ENCODE measurements at places on chromosomes 7 and 10. TPM values are rescaled to one million over a fixed set of nuclear protein-coding genes. Genes with fewer than 3 reads are reported as not detected.

HDAC9 gene
- total RNA-seq: 17.1 TPM

ZNF503 gene
- 10.4 TPM for total RNA-seq

PILRA gene
- 4.8 TPM for total RNA-seq

SYT15B gene
- total RNA-seq: 0.05 TPM

- no peak for DNase-seq
Measured at GRCh38 chr7:122764020-122764419, 61.3 kb upstream of the RNF148 start.

DNA sequence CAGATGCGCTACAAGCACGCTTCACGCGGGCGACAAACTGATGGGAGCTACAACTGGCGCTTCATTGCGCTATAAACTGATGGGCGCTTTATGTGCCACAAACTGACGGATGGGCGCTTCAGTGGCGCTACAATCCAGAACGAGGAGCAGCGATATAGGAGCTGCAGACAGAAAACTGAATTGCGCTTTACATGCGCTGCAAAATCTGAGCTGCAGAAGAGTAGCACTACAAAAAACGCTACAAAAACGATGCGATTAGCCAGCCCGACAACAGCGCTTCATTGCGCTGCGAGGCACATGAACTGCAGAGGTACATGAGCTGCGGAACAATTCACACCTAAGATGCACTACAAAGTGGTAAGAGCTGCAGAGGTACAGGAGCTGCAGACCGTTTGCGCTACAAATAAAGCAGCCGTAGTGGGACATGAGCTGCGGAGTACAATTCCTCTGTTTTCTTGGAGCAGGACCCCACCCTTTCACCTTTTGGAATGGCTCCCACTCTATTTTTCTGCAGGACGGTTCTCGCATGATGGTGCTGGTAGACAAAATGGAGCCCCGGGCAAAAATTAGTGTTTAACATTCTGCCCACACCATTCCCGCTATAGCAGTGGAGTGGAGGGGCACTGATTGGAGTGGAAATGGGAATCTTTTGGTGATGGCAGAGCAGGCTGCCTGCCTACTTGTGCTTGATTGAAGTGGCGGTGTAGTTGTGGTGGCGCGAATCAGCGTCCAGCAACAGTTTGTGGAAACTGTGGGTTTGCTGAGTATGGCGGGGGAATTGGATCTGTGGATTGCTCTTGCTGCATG lies 1.2 kb upstream of the SGCE start:
- DNase-seq: no peak

GRCh38 chr10:44332465-44332864 lies 52.4 kb downstream of the CXCL12 start:
- no peak for DNase-seq

DNA sequence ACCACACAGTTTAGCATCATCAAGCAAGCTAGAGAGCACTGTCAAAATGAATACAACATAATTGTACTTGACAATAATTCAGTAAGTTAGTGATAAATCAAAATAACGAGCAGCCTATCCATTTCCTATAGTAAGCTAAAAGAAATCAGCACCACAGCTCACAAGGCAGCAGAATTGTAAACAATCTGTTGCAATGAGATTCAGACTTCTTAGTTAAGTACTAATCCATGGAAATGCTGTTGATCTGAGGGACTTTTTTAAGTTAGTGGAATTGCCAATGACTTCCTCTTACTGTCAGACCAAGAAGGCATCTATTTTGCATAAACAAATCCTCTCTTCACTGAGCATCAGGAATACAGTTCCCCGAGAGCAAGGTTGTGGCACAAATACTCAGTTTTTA lies 136.6 kb upstream of the CCDC6 start:
- DNase-seq: no peak

- no peak for DNase-seq
Measured at GRCh38 chr7:158396301-158396905, 191.2 kb downstream of the PTPRN2 start.

- DNase-seq: no peak
Measured at GRCh38 chr7:77409739-77410547, 6.2 kb downstream of the GSAP start.

- no peak for DNase-seq
Measured at GRCh38 chr10:2716596-2716995, 350.8 kb upstream of the PFKP start.

DNA sequence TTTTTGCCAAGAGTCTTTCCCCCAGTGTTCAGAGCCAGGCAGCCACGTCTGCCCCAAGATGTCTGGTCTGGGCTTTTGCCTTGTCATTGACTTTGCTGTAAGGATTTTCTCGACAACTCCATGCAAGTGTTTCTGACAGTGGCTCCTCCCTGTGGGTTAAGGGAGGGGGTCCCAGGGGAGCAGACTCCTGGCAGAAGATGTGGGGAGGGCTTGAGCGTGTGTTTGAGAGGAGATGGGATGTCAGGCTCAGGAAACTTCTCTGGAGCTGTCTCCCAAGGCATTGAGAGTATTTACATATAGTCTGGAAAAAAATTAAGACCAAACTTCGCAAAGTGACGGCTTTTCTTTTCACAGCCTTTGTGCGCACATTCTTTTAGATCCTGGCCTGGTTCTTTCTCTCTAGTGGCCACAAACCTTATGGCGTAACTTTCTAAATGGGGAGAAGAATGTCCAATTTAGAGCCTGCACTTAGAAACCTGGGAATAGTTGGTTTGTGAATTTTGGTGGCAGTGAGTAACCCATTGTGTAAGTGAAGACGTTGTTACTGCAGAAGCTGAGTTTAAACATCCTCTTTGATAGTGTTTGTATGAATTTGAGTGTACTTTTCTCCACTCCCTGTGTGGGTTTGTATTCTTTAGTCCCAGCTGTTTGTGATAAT lies 201.5 kb downstream of the LRMDA start:
- no peak for DNase-seq

- no peak for DNase-seq
Measured at GRCh38 chr7:91248996-91249395, 15.2 kb upstream of the FZD1 start.

- DNase-seq: no peak
Measured at GRCh38 chr10:122049076-122049475, 60.1 kb downstream of the TACC2 start.

DNA sequence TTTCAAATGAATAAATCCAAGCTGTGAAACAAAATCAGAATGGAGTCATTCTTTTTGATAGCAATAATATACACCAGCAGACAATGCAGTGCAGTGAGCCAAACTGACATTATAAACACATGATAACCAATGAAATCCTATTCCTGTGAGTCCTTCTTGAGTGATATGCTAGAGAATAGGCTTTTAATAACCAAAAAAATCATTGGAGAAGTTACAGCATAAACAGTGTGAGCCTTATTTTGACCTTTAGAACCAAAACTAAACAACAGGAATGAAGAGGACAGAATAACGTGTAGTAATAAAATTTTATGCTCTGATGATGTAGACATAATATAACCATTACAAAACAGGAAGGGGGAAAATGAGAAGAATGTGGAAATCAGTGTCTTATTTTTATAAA lies 8.7 kb downstream of the HUS1 start:
- DNase-seq: no peak

DNA sequence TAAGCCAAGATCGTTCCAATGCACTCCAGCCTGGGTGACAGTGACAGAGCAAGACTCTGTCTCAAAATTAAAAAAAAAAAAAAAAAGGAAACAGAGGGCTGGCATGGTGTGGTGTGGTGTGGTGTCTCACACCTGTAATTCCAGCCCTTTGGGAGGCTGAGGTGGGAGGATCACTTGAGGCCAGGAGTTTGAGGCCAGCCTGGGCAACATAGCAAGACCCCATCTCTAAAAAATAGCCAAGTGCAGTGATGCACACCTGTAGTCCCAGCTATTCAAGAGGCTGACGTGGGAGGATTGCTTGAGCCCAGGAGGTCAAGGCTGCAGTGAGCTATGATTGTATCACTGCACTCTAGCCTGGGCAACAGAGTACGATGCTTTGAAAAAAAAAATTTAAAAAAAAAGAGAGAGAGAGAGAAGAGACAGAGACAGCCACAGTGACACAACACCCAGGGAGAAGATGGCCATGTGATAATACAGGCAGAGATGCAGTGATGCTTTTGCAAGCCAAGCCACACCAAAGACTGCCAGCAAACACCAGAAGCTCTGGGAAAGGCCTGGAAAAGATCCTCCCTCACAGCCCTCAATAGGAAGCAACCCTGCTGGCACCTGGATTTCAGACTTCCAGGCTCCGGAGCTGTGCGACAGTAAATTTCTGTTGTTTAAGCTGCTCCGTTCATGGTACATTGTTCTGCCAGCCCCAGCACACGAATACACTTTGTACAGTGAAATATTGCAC lies 19.3 kb upstream of the SRRM3 start:
- DNase-seq: no peak

- DNase-seq: no peak
Measured at GRCh38 chr10:99673492-99673891, 14.2 kb downstream of the ENTPD7 start.

DNA sequence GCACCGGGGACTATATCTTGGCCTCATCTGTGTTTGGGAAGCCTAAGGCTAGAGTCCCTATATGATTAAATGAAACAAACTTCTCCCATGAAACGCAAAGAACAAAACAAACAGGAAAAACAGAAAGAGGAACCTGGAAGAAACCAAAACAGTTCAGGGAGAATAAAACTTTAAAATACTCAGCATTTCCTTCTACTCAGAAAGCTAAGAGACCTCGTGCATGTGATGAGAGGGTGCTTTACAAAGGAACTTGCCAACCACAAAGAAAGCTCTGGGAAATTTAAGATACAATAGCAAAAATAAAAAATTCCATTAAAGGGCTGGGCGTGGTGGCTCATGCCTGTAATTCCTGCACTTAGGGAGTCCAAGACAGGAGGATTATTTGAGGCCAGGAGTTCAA lies 6.9 kb downstream of the PILRA start:
- no peak for DNase-seq

DNA sequence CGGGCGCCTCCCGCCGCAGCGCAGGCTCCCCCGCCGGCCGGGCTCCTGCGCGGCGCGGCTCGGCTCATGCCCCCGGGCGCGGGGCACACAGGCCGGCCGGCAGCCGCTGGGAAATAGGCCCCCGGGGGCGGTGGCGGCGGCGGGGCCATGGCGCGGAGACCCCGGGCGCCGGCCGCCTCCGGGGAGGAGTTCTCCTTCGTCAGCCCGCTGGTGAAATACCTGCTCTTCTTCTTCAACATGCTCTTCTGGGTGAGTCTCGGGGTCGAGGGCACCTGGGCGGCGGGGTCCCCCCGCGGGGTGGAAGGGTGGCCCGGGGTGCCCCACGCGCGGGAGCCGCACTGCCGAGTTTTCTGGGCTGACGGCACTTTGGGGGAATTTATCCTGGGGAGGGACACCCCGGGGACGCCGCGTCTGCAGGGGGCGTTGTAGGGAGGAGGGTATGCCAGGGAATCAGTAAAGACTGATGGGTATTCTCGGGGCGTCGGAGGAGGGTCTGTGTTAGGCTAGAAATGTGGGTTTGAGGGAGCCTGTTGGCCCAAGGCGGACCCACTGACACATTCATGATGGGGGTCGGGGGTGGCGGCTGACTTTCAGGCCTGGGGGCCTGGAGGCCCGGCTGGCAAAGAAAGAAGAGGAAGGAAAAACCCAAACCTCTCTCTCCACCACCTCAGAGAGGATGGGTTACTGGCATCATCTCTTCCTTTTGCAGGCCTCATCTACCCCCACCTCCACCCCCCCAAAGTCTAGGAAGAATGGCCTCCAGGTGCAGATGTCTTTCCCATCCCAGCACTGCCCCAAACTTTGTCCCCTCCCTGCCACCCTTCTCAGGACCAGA lies 544 bp downstream of the TSPAN33 start:
- no peak for DNase-seq

DNA sequence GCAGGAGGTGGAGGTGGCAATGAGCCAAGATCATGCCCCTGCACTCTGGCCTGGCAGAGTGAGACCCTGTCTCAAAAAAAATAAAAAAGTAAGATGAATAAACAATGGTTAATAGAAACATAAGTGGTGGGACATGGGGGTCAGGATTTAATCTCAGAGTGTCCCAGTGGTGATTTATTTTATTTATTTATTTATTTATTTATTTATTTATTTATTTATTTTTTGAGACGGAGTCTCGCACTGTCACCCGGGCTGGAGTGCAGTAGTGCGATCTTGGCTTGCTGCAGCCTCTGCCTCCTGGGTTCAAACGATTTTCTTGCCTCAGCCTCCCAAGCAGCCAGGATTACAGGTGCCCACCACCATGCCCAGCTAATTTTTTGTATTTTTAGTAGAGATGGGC lies 482.6 kb upstream of the GALNT17 start:
- no peak for DNase-seq

DNA sequence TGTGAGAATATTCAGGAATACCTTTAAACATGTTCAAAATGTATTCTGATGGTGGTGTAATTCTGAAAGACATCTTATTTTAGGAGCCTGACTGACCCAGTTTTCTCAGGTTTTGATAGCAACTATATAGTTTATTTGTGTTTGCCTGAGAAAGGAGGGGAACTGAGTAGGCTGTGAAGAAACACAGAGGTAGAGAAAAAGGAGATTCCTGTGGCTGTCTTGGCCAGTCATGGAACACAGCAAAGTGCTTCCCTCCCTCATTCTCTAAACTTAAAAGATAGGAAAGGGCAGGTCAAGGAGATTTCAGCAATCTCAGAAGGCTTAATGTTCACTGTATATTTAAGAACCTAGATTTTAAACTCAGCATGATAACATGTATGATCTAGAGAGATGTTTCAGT lies 43.5 kb downstream of the ZMYND11 start:
- DNase-seq: no peak

Data from Panc1 (cell line).